ENCODE measurements at places on chromosomes 12 and 14. TPM values are rescaled to one million over a fixed set of nuclear protein-coding genes. Genes with fewer than 3 reads are reported as not detected.

FAM90A1 gene
- total RNA-seq: not detected

FGD4 gene
- total RNA-seq: 0.22 TPM

NAV3 gene
- not detected for total RNA-seq

HAL gene
- 0.69 TPM for total RNA-seq

ABCB9 gene
- 4.7 TPM for total RNA-seq

C1RL gene
- 31.2 TPM for total RNA-seq

SYNJ2BP gene
- total RNA-seq: 14.0 TPM

LRR1 gene
- 53.2 TPM for total RNA-seq

BDKRB1 gene
- total RNA-seq: not detected

SIRT4 gene
- total RNA-seq: 0.94 TPM

CPM gene
- total RNA-seq: 0.87 TPM

GARIN6 gene
- not detected for total RNA-seq

All from activated CD4-positive, alpha-beta T cell treated with anti-CD3 and anti-CD28 coated beads, Interleukin-2, amount 10 ng/mL, durations not matched to agents 7 days and 5 days (primary cell).